HS-27A (cell line): ENCODE measurements at places on chromosomes 5 and 9.
A peak's percentile ranks its signal among the peaks of the same experiment; 100 is the strongest.

- no peak for DNase-seq
Measured at GRCh38 chr5:135219868-135220267, 179.2 kb downstream of the MACROH2A1 start.

GRCh38 chr5:134878403-134878802 lies 4.2 kb downstream of the TXNDC15 start:
- no peak for DNase-seq

GRCh38 chr9:459491-460444 lies 245.1 kb downstream of the DOCK8 start:
- no peak for DNase-seq

GRCh38 chr5:79136618-79137017 lies 25.0 kb downstream of the BHMT start:
- no peak for DNase-seq

DNA sequence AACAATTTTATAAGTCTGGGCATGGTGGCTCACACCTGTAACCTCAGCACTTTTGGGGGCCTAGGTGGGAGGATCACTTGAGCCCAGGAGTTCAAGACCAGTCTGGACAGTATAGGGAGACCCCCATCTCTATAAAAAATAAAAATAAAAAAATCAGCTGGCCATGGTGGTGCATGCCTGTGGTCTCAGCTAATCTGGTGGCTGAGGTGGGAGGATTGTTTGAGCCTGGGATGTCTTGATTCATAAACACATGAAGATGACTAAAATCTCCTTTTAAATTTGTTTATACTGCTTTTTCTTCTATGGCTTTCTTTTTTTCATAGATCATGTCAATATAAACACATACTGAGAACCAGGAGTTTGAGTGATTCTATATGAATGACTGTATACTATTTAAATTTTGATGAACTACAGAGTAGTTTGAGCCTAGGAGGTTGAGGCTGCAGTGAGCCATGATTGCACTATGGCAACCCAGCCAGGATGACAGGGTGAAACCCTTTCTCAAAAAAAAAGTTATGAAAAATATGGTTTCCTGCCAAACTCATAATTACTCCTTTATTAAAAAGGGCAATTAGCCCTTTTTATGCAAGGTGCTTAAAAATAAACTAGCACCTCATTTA lies 14.2 kb downstream of the RIC1 start:
- DNase-seq, result no peak

GRCh38 chr9:129355631-129356030 lies 177.6 kb upstream of the IER5L start:
- DNase-seq, result no peak

DNA sequence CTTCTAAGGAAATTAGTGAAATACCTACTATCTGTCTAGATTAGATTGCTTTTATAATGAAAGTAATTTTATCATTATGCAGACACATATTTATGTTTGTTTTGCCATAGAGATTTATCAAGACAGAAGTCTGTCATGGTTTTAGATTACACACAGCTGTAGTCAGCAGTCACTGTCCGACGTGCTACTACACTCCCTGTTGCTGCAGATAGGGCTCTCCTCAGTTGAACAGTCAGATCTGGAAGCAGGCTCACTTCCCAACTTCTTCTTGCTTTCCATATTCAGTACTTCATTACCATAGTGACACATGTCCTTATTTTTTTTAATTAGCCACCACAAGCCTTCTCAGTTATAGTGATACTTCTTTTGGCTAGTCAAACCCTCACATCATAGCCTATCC lies 329.9 kb upstream of the ITGA1 start:
- DNase-seq, result no peak

DNA sequence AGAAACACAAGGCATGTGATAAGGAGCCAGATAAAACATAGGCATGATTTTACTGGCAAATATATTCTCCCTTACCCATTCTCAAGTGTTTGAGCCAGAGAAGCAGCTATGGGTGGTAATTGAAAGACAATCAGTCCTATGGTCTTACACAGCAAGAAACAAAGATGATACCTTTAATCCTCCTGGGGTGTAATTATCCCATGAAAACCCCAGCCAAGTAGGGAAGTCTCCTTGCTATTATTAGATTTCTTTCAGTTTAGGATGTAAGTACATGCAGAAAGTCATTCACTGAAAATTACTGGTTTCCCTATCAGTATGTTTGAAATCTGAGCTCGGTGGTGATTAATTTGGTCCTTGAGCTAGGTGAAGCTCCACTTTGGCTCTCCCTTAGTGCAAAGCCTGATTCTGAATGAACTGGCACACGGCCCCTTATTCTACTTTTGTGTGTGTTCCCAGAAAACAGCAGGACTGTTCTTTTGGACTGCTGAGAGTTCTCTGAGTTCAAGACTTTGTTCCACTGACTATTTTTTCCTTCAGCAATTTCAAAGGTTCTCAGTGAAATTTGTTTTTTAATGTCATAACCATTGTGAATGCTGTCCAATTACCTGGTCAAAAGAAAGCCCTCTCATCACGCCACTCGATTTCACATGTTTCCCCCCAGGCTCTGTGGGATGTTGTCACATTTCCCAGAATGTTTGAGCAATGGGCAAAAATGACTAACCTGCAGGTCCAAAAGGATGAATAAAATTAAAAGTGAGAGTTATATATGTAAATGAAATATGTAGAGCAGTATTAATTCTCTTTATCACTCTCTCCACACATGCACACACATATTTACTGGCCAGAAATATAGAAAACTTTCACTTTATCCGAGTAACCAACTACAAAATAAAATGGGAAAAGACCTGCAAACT lies 343.0 kb downstream of the RAB3C start:
- DNase-seq, result no peak

GRCh38 chr9:72427801-72428200 lies 62.8 kb upstream of the ZFAND5 start:
- no peak for DNase-seq

DNA sequence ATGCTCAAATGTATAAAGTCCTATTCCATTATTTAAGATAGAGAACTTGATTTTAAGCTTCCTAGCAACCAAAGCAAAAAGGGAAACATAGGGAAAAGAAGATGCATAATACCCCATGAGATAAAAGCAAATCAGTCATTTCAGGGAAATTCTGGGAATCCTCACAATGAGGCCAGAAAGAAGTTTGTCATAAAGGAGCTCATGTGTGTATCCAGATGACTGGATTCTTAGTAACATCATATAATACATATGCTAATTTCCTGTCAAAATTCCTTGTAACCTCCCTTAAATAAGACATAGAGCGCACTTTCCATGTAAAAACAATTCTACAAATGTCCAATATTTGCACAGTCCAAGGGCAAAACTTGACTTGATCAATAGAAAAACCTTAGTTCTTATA lies 411.0 kb upstream of the WWC1 start:
- DNase-seq, result no peak

DNA sequence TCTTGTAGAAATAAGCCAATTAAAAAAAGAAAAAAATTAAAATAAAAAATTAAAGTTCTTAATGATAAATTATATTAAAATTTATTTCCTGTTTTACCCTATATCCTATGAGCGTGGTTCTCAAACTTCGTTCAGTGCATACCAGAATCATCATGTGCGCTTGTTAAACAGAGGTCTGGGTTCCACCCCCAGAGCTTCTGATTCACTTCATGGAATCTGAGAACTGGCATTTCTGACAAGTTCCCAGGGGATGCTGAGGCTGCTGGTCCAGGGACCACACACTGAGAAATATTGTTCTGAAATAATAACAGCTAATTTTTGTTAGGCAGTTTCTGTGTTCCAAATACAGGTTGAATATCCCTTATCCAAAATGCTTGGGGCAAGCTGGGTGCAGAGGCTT lies 79.3 kb downstream of the TMC1 start:
- DNase-seq, result no peak

DNA sequence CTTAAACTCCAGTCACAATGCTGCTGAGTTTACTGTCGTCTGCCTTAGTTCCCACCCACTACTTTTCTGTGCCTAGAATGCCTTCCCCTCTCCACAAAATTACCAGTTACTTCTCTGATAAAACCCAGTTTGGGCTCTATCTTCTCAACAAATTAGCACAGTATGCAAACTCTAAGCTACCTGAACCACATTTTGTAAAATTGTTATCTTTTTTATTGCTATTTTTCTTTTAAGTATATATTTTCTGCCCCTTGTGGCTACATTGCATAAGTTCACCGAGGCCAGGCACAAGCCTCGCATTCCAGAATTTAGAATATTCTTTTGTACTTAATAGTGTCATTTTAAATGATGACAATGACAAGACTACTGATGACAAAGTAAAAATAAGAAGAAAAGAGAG lies 60.0 kb downstream of the POU5F2 start:
- peak; percentile 9 for DNase-seq

GRCh38 chr9:132744881-132745755 lies 74.9 kb downstream of the GTF3C4 start:
- DNase-seq, result no peak

- no peak for DNase-seq
Measured at GRCh38 chr5:88886252-88886651, 3.3 kb upstream of the MEF2C start.

DNA sequence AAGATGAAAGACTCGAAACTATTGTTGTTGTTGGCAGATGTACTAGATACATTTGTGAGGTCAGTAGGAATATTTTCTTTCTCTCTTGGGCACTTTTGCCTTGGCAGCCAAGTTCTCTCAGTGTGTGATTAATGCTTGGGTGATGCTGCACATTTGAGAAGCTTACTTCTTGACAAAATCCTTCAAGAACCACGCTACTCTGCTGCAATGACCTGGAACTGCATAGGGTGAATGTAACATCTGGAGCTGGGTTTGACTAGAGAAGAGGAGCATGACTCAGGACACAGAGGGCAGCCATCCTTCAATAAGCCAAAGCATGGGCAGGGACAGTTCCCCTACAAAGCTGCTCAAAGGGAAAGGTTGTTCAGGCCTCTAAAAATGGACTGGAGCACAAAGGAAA lies 75.5 kb upstream of the PUM3 start:
- no peak for DNase-seq

GRCh38 chr5:178355671-178356070 lies 123.1 kb upstream of the PHYKPL start:
- no peak for DNase-seq

DNA sequence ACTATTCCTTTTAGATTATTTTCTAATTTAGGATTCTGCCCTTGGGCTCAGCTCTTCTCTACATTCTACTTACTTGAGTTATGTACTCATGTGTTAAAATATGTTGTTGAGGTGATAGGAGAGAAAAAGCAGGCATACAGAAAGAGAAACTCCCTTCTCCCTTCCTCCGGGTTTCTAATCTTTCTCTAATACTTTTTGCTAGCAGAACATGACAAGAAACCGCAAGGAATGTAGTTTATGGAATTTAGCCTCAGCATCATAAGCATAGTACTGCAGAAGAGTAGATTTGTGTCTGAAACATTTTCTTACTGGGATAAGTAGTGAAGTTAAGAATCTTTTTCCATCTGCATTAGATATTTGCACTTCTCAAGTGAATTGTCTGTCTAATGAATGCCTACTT lies 139.5 kb upstream of the CYLC2 start:
- DNase-seq, result no peak

DNA sequence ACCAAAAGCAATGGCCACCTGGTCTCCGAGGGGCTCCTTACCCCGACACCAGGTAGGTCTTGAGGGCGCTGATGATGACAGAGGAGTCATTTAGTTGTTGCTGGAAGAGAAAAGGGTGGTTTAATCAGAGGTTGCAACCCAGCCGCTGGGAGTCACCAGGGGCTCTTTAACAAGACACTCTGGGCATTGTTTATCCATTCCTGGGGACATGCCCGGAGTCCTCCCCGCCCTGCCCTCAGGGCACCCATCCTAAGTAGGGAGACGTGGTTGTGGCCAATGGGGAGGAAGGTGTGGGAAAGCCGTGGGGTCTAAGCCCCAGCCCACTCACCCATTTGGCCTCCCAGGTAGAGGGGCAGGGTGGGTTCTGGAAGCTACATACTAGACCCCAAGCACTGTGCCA lies 3.1 kb downstream of the PTGES2 start:
- no peak for DNase-seq

GRCh38 chr5:41815663-41816229 lies 54.5 kb downstream of the OXCT1 start:
- no peak for DNase-seq

GRCh38 chr9:110846215-110846614 lies 177.6 kb downstream of the MUSK start:
- DNase-seq, result no peak

DNA sequence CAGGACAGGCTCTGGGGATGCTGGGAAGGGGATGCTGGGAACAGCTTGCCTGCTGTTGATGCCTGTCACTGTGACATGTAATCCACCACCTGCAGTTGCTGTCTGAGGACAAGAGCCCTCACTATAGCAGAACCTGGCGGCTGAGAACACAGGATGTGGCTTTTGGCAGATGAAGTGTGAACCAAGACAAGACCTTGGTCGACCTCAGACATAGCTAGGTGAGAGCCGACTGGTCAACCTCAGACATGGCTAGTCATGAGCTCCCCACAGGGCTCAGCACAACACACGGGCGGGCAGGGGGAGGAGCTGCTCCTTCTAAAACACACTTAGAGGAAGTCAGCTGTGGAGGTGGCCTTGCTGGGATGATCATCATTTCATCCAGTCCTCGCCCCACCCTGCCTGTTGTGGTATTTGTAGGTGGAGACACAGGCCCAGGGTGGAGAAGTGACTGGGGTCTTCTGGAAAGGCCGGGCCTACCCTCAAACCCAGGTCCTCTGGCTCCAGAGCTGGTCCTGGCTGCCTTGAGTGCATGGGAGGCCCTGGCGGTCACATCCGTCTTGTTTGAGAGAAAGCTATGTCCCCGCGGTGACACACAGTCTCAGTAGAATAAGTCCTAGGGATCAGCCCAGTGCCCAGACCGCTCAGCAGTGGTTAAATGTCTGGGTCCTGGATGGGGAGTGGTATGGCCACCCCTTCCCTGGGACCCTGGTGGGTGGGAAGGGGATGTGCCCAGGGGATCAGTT lies 6.1 kb downstream of the SUSD3 start:
- DNase-seq, result no peak

DNA sequence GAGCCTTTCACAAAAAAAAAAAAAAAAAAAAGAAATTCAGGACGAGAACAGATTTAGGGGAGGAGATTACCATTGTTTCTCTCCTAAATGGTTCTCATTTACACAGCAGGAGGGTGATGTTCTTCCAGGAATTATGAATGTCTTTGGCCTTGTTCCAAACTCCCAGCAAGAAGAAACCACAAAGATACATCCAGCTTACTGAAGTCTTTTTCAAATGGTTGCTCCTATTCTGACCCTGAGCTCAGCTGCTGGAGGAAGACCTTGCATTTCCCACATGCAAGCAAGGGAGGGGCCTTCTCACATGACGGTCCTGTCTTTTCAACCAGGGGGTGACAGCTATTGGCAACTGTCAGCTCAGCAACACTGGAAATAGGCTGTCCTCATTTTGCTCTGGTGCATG lies 203.0 kb upstream of the VLDLR start:
- DNase-seq, result no peak

DNA sequence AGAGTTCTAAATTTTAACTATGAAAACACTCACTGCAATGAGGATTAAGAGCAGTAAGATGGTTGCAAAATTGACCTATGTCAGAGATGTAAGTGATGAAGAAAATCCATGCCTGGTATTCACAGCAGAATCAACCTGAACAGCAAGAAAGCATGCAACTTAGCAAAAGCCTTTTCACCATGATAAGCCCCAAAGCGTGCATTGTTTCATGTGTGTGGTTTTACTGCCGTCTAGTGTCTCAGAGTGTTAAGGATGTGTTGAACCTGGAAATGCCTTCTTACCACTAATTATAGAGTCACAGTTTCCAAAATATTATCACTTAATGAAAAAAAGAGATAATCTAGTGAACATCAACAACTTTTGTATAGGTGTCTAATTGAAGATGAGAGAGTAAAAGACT lies 415.2 kb upstream of the TRPC7 start:
- no peak for DNase-seq

- DNase-seq, result no peak
Measured at GRCh38 chr5:34410411-34411139, 245.6 kb upstream of the RAI14 start.
